ENCODE measurements at places on chromosomes 11 and 22.

DNA sequence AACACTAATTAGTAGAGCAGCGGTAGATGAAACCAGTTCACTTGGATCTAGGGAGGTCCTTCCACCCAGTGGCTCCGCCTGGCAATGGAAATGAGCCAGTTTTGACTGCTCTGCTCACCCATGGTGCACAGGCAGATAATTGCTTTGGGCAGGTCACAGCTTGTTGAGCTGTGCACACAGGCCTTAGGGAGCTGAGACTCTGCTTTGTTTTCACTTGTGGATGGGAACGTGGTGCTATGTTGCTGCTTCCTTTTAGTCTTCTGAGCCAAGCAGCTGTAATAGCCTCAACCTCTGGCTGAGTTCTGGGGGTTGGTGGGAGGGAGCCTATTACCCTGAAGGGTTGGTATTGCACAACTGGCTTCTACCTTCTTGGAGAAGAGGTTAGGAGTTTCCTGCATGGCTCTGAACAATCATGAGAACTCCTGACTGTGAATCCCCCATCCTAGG lies 262.3 kb upstream of the MTNR1B start:
- DNase-seq: no peak

DNA sequence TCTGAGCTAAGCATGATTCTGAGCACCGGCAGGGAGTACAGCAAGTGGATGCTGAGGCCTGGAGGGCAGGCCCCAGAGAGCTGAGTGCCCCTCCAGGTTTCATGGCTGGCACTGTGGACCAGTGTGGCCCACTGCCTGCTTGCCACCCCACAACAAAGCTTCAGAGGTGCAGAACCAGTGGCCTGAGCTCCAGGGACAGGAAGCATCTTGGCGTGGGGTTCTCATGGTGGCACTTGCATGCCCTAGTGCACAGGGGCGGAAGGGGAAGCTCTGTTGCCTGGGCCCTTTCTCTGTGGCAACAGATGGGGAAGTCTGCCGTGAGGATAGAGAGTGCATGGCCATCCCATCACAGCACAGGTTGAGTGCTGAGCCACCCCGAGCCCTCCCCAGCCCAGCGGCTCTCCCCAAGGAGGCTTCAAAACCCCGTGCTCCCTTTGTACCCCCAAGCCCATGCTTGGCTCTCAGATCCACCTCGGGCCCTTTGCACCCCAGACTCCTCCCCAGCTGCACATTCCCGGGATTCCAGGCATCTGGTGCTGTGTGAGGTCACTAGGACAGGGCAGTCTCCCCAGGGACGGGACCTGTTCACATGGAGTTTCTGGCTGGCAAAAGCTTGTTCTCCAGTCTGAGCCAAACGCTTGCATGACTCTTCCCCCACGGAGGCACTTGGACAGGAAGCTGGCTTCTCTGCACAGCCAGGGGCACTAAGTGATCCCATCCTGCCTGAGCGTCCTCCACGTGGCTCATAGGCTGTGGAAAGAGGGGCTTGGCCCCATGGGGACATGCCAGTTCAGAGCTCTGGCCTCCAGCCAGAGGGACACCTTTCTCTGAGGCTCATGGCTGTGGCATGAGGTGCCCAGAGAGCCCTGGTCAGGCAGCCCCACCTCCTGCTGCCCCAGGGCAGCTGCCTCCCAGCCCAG lies 4.2 kb downstream of the SLC25A1 start:
- DNase-seq: no peak

- no peak for DNase-seq
These were observed 50.2 kb downstream of the JAM3 start for GRCh38 chr11:134119094-134119493.

DNA sequence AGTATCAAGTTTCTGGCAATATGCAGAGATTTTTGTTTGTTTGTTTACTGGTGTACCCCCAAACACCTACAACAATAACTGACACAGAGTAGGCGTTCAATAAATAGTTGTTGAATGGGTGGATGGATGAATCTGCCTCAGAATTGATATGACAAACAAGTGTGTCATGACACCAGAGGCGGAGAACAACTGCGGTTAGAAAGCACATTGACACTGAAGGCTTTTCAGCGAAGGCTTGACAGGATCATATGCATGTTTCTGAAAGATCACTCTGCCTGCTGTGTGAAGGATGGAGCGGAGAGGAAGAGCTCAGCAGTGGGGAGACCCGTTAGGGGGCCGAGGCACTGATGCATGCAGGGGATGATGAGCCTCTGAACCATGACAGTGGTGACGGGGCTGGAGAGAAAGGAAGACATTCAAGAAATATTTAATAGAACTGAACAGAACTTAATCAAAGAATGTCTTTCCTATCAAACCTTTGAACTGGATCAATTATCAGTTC lies 108.5 kb upstream of the USP47 start:
- DNase-seq: no peak

DNA sequence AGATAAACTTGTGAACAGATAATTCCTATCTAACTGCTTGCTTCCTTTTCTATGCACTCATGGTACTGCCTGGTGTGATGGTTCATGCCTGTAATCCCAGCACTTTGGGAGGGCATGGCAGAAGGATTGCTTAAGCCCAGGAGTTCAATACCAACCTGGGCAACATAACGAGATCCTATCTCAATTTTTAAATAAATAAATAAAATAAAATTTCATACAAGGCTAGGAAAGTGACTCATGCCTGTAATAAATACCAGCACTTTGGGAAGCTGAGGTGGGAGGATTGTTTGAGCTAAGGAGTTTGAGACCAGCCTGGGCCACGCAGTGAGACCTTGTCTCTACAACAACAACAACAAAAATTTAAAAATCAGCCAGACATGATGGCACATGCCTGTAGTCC lies 166.6 kb downstream of the COMMD9 start:
- DNase-seq: no peak

GRCh38 chr11:122170815-122171475 lies 54.9 kb upstream of the BLID start:
- DNase-seq: no peak

DNA sequence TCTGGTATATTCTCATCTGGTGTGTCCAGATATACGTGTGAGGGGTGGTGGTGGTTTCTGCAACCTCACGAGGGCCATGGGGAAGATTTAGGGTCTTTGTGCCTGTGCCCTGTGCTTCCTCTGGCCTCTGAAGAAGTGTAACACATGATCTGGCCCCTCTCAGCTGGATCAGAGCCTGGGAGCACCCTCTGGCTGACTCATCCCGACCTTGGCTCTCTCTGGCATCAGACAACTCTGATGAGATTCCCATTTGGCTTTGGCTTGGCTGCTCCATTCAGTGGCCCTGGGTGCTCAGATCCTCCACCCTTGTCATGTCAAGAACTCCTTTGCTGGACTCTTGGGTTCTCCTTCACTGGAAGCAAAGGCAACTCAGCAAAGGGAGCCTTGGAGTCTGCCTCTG lies 45.2 kb downstream of the RASSF10 start:
- no peak for DNase-seq

- no peak for DNase-seq
These were observed 53.0 kb downstream of the CEP164 start for GRCh38 chr11:117380676-117381075.

- DNase-seq: no peak
These were observed 41.4 kb upstream of the ZBED5 start for GRCh38 chr11:10899121-10899830.

- DNase-seq: no peak
These were observed 1.5 kb downstream of the DBX1 start for GRCh38 chr11:20158597-20159257.

DNA sequence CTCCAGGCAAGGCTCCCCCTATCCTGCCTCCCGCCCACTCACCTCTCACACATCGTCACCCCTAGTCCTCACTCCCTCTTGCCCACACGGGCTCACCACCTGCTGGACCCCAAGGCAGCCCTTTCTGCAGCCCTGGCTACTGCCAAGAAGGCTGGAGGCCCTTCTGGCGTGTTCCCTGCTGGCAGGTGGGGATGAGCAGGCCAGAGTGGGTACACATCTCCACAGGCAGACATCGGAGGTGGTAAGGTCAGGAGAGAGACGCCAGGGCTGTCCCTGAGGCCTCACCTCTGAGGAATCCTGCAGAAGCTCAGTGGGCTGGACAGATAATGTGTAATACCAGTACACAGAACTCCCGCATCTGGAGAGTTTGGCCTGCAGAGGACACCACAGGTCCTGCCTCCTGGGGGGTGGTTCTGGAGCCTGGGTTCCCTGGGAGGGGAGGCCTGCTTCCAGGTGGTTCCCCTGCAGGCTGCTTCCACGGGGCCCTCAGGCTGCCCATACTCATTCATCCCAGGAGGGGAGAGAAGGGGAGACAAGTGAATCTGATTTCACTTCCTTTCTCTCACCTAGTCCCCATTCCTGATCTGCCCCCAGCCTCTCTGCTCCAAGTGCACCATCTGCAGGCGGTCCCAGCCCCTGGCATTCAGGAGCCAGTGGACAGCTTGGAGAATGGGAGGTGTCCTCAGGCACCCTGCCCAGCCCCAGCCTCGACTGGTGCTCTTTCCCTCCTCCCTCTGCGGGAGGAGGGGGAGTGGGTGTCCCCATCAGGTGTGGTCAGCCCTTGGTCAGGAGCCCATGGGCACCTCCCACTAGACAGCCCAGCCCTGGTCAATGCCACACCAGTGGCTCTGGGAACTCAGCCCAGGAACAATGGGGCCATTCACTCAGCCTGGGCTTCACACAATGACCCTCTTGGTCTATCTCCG lies 6.1 kb upstream of the CHST1 start:
- no peak for DNase-seq

DNA sequence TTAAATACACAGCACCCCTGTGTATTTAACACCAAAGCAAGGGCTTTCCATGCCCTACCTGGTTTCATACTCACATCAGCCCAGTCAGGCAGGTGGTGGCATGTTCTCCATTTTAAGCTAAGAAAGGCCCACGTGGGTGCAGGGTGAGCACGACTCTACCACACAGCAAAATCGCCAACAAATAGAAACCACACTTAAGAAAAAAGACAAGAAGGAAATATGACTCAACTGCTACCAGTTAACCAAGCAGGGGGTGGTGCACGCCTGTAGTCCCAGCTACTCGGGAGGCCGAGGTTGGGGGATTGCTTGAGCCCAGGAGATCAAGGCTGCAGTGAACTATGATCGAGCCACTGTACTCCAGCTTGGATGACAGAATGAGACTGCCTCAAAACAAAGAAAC lies 35.2 kb upstream of the TFIP11 start:
- DNase-seq: no peak

DNA sequence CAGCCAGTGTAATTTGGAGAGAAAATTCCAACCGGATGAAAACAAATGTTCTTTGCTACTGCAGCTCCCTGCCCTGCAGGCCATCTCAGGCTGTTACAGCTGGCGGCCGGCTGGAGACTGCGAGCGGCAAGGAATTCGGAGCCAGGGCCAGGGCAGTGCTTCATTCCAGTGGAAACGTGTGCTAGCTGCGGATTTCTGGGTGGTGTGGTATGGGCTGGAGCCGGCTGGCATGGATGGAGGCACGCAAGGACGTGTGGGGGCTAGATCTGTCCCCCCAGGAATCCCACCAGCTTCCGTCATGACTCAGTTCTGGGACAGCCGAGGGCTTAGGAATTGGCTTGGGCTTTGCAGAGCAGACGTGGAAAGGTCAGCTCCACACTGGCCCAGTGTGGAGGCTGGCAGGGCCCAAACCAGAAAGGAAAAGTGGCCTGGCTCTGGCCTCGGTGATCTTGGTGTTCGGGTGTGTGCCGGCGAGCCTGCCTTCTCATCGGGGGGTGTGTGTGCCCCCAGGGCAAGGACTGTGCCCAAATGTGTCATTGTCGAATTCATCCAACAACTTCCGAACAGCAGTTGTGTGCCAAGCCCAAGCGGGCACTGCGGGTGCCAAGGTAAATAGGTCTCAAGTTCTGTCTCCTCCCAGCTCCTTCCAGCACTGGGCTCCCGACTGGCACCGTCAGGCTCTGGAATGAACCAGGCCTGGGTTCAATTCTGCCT lies 48.1 kb upstream of the SHISAL1 start:
- DNase-seq: no peak

GRCh38 chr11:64020976-64021756 lies 14.6 kb upstream of the FLRT1 start:
- no peak for DNase-seq

- DNase-seq: no peak
These were observed 42.5 kb downstream of the ZNRF3 start for GRCh38 chr22:28925916-28926315.

GRCh38 chr11:75873417-75874221 lies 58.6 kb downstream of the UVRAG start:
- DNase-seq: no peak

DNA sequence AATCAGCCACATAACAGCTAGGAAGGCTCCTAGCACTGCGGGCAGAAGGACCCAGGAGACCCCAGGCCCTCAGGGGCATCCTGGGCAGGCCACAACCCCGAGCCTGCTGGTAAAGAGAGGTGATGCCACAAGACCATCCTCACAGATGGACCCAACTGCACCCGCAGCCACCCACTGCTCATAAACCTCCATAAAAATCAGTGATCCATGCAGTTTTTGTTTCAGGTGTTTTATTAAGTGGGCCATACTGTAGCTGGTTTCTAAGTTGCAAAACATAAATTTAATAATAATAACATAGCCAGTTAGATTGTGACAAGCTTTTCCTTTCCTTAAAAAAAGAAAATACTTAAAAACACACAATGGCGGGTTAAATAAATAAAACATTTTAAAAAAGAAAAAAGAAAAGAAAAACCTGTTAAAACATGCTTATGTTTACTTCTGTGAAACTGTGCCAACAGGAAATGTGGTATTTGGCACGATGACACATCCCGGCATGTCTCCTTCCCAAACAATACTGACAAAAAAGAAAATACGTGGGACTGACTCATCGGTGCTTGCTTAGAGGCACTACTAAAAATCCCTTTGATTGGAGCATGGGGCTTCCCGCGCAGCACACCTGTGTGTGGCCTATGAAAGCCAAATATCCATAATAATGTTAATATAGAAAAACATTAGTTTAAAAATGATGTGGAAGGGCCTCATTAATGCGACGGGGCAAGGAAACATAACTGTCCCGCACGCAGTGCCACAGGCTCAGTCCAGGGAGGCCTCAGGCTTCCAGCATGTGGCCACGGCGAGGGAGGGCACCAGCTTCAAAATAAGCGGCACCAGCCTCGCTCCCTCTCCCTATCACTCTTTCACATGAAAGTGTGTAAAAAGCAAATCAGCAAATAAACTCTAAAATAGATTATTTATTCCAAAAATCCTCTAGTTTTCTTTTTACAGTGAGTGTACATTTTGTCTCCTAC lies 47.5 kb upstream of the SCUBE2 start:
- no peak for DNase-seq

DNA sequence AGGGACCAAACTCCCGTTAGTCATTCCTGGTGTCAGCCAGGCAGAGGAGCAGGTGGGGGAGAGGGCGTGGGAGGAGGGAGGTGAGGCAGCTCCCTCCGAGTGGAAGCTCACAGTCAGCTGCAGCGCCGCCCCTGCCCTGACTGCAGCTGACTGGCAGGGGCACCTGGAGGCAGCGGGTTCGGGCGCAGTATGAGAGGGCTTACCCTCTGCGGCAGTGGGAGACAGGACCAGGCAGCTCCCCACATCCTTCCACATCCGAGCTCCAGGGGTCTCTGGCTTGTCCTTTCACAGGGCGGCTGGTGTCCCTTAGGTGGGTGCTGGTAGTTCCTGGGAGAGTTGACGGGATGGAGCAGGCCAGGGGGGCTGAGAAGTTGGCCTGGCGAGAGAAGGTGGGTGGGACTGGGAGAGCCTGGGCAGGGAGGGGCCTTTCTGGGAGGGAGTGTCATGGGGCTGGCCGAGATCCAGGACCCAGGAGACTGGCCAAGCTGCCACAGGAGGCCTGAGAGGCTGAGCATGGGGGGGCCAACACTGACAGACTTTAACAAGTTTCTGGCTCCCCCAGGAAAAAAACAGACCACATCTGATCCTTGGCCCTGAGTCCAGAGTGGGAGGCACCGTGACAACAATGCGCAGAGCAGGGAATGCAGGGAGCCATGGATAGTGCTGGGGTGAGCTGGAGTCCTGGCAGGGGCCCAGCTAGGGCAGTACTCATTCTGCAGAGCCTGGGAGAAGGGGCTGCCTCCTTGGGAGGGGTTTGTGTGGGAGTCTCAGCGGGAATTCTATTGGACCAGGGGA lies 4.9 kb downstream of the ADORA2A start:
- DNase-seq: no peak

Measured in activated T-helper 1 cell treated with Interleukin-2 at 50 U/mL for 16 hours (primary cell).